Non-pigmented ciliary epithelial cell (primary cell): ENCODE measurements at places on chromosomes 11 and 22.
A peak's percentile ranks its signal among the peaks of the same experiment; 100 is the strongest.

DNA sequence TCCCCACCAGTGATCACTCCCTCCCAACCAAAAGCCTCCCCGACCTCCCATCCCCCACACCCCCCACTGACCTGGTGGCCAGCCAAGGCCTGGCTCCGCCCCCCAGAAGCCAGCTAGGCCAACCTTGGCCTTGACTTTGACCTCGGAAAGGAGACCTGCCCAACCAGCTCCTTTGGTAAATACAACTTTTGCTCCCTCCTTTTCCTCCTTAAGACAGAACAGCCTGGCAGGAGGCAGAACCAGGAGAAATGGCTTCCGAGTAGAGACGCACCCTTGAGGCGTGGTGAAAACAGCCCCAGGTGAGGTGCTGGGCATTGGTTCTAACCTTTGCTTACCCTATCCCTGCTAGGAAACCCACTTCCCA is 27.0 kb downstream of the PLEKHA7 start:
- DNase-seq, result no peak

- DNase-seq, result no peak
Measured at GRCh38 chr11:94181943-94182342, 53.3 kb downstream of the PANX1 start.

DNA sequence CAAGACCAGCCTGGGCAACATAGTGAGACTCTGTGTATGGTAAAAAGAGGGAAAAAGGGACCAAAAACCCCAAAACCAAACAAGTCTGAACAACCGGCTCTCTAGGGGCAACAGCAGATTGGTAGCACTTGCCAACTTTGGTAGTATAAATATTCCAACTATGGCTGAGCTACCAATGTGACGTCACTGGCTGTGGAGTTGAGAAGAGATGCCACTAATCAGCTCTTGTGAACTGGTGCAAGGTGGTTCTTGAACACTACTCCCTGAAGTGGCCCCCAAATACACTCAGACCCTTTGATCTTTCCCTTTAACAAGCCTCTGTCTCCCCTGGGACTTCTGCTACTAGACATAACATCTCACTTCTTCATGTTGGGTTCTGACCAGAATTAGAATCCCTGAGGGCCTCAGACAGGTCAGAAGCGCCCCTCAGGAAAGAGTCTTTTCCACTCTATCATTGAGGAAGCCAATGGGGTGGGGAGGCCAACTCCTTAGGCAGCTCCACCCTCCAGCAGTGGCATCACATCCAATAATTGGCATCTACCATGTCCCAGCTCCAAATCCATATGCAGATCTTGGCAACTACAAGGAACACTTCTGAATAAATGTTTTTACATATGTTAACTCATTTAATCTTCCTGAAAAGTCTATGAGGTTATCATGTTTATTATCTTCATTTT is 49.2 kb downstream of the RPL27A start:
- no peak for DNase-seq

- DNase-seq, result no peak
Measured at GRCh38 chr11:117374316-117375055, 46.8 kb downstream of the CEP164 start.

DNA sequence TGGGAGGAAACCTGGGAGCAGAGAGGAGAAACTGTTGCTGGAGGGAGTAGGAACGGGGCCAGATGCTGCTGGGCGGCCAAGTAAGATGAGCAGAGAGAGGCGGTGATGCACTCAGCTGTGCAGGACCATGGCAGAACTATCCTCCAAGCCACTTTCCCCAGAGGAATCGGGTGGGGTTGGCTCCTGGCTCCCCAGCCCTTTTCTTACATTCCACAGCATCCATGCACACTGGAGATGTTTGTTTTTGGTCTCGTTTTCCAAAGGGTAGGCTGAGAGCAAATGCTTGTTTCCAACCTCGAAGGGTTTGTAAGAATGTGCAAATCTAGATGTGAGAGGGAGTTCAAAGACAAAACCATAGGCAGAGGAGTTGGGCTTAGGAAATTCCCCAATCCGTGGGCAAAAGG is 73.2 kb downstream of the DBX1 start:
- DNase-seq, result no peak

GRCh38 chr22:17501679-17502285 is 61.5 kb upstream of the SLC25A18 start:
- peak; percentile 49 for DNase-seq

- DNase-seq, result no peak
Measured at GRCh38 chr11:78110830-78111229, 28.6 kb downstream of the ALG8 start.

GRCh38 chr11:118086913-118087768 is at the start of gene SMIM35:
SMIM35 (minus strand) TSS chr11:118086963; CDS start chr11:118086757, 206 bp downstream.
- DNase-seq, result no peak

DNA sequence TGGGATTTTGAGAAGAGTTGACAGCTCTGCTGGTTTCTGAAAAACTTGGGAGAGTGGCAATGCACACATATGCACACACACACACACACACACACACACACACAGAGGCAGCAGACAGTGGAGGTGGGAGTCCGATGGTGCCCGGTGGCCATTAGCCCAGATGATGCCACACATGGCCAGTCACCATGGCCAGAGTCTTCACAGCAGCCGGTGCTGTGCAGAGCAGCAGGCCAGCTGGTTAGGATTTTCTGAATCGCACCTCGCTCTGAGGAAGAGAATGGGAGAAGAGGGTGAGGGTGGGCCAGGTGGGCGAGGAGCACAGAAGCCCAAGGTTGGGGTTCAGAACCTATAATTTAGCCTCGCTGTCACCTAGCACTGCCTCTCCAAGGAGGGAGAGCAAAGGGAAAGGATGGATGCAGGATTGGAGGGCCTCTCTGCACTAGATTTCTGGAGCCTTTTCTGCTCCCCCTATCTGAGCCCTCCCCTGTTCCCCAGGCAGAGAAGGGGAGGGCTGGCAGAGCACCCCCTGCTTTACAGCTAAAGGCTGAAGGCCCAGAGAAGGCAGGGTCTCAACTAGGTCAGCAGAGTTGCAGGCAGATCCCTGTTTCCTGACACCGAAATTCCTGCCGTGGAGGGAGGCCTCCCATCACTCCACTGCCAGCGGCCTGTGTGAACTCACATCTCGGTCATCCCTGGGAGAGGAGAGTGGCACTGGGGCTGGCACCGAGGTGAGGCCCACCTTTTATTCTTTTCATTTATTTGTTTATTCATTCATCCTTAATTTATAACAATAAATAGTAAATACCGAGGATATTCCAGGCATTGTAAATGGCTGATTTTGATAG is 25.8 kb upstream of the FXYD6 start:
- no peak for DNase-seq

- no peak for DNase-seq
Measured at GRCh38 chr11:98090861-98091505, 929.8 kb upstream of the CNTN5 start.

- no peak for DNase-seq
Measured at GRCh38 chr11:69352166-69352565, 58.2 kb downstream of the MYEOV start.

GRCh38 chr11:46698597-46698996 is 1.8 kb downstream of the ARHGAP1 start:
- DNase-seq, result no peak

- DNase-seq, result no peak
Measured at GRCh38 chr22:21832291-21833290, 34.9 kb downstream of the MAPK1 start.

DNA sequence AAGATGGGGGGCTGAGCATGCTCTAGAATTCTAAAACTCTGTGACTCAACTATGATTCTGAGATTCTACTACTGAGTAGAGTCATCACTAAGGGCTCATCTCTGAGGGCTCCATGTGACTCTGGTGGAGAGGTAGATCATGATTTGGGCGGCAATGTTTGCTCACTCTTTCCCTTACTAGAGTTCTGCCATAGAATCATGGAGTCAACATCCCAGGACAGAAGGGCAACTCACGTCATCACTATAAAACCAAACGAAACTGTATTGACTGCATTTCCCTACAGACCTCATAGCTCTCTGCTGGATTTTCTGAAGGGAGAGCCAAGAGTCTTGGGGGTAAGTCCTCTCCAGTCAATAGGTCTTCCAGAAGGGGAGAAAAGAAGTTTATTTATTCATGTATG is at the start of gene MS4A14:
Gene MS4A14, plus strand, starts transcription at position 78 of the 400 bp plus-strand sequence. Its CDS starts 120 bp downstream, at position 198.
- no peak for DNase-seq

GRCh38 chr22:11042116-11042515 is 4485.9 kb upstream of the OR11H1 start:
- DNase-seq, result no peak

DNA sequence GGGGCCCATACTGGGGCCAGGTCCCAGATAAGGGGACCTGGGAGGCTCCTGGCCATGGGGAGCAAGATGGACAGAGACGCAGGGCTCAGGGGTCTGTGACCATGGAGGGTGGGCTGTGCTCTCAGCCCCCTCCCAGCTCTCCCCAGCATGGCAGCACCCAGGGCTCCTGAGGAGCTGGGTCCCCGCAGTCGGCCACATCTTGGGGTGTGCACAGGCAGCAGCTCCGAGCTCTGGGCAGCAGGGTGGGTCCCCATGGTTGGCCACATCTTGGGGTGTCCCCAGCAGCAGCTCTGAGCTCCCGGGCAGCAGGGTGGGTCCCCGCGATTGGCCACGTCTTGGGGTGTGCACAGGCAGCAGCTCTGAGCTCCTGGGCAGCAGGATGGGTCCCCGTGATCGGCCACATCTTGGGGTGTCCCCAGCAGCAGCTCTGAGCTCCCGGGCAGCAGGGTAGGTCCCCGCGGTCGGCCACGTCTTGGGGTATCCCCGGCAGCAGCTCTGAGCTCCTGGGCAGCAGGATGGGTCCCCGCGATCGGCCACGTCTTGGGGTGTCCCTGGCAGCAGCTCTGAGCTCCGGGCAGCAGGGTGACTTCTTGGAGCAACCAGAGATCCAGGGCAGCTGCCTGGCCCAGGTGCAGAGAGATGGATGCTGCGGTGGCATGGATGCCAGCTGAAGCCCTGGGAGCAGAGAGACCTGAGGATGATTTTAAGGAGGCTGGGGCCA is 18.3 kb upstream of the MUC5B start:
- DNase-seq, result no peak

DNA sequence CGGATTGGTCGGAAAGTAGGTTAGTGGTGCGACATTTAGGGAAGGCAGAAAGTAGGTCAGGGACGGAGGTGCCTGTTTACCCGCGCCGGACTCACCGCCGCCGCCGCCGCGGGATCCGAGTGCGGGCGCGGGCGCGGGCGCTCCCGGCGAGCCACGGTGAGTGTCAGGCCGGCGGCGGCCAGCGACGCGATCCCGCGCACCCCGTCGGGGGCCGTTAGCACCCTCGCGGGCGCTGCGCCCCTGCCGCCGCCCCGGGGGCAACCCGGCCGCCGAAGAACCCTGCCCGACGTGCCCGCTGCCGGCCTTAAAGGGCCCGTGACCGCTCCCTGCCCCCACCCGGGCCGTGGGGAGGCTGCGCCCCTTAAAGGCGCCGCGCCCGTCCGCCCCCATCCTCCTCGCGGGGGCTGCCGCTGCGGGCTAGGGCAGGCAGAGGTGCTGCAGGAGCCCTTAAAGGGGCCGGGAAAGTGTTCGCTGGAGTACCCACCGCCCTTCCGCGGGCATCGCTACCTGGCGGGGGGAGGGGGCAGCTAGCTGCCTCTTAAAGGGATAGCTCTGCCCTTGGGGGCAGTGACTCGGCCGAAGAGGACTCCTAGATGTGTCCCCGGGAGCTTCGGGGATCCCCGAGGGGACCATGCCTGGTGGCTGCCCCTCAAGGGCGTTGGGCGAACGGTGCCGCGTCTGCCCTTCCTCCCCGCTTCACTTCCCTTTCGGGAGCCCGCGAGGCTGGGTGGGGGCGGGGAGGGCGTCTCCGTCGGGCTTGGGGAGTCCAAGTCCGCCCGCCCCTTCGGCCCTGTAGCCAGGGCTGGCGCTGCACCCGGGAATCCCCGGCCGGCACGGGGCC is at the start of gene BMAL1:
Gene BMAL1, plus strand, starts transcription at position 23 of the 841 bp plus-strand sequence. CDS start 76,519 bp downstream, outside the sequence.
- no peak for DNase-seq

GRCh38 chr22:47110817-47111443 is 348.5 kb downstream of the TBC1D22A start:
- no peak for DNase-seq

- no peak for DNase-seq
Measured at GRCh38 chr11:28849053-28849452, 740.9 kb downstream of the METTL15 start.

GRCh38 chr11:121452609-121453150 is at the start of gene SORL1-AS1:
SORL1-AS1 (minus strand) TSS chr11:121452967.
- no peak for DNase-seq
